ENCODE measurements at places on chromosomes 16 and 17.

DNA sequence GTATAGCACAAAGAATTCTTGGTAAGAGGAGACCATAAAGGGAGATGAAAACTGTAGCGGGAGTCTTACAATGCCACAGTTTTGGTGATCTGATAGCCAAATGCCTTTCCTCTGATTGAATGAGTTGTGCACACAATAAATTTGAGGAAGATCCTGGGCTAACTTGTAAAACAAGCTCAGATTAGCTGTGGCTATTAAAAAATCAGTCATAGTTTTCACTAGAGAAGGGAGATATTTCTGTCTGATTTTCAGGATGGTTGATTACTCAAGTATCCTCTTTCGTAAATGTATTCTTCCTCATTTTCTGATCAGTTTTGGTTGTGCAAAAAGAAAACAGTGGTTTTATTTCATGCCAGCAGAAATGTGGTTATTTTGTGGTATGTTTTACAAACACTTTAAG lies 9.1 kb upstream of the METTL9 start:
- DNase-seq: no peak

DNA sequence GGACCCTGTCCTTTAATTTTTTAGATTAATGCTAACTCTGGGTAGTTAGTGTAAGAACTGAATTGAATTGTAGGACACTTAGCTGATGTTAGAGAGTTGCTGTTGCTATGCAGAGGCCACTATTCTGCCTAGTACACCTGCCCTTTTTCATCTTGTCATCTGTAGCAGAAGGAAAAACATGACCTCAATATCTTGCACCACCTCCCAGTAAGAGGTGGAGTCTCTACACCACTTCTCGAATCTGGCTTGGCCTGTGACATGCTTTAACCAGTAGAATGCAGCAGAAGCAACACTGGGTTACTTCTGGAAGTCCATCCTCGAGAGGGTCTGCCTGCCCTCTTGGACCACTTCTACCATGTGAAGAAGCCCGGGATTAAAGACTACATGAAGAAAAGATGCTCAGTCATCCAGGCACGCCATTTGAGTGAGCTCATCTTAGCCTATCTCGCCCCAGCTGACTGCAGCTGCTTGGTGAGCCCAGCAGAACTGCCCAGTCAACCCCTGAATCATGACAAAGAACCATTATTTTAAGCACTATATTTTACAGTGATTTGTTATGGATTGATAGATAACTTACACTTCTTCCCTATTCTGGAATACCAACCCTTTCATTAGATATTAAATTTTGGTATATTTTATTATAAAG lies 153.5 kb downstream of the MYO1D start:
- no peak for DNase-seq

GRCh38 chr17:27415120-27415795 lies 41.0 kb upstream of the KSR1 start:
- DNase-seq: no peak

DNA sequence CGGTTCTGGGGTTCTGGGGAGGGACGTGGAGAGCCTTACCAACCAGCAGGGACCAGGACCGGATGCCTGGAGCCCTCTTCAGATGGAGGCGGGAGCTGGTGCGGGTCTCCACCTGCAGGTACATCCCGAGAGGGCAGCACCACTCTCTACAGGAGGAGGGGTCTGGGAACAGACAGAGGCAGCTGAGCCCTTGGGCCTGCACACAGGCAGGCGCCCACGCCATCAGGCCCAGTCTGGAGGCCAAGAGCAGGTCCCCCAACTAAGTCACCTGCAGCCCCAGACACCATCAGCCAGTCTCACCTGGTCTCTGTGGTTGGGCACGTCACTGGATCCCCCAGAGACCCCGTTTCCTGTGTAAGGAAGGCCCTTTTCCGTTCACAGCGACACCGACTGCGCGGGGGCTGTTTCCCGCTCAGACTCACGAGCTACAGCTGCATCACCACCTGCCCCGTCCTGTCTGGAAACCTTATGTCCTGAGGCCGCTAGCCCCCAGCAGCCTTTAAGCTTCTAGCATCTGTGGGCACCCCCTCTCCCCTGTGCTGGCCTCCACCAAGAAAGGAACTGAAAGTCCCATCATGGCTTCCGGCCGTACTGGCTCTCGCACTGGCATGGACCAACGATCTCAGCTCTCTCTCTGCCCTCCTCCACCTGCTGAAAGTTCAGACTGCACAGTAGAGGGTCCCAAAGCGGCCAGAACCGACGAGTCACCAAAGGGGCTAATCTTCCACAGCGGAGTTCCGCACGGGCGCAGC lies 1.2 kb downstream of the CYBC1 start:
- peak; percentile 81 for DNase-seq

GRCh38 chr17:31574458-31574857 lies 183.0 kb downstream of the RAB11FIP4 start:
- DNase-seq: no peak

DNA sequence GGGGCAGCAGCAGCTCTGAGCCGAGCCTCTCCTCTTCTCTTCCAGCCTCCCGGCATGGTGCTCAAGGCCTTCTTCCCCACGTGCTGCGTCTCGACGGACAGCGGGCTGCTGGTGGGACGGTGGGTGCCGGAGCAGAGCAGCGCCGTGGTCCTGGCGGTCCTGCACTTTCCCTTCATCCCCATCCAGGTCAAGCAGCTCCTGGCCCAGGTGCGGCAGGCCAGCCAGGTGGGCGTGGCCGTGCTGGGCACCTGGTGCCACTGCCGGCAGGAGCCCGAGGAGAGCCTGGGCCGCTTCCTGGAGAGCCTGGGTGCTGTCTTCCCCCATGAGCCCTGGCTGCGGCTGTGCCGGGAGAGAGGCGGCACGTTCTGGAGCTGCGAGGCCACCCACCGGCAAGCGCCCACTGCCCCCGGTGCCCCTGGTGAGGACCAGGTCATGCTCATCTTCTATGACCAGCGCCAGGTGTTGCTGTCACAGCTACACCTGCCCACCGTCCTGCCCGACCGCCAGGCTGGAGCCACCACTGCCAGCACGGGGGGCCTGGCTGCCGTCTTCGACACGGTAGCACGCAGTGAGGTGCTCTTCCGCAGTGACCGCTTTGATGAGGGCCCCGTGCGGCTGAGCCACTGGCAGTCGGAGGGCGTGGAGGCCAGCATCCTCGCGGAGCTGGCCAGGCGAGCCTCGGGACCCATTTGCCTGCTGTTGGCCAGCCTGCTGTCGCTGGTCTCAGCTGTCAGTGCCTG lies 4.4 kb downstream of the PIGQ start:
- DNase-seq: no peak

- DNase-seq: no peak
These were observed 42.9 kb downstream of the HAPSTR1 start for GRCh38 chr16:9134306-9134705.

- DNase-seq: no peak
These were observed 405.5 kb upstream of the PSMD7 start for GRCh38 chr16:73891129-73891542.

DNA sequence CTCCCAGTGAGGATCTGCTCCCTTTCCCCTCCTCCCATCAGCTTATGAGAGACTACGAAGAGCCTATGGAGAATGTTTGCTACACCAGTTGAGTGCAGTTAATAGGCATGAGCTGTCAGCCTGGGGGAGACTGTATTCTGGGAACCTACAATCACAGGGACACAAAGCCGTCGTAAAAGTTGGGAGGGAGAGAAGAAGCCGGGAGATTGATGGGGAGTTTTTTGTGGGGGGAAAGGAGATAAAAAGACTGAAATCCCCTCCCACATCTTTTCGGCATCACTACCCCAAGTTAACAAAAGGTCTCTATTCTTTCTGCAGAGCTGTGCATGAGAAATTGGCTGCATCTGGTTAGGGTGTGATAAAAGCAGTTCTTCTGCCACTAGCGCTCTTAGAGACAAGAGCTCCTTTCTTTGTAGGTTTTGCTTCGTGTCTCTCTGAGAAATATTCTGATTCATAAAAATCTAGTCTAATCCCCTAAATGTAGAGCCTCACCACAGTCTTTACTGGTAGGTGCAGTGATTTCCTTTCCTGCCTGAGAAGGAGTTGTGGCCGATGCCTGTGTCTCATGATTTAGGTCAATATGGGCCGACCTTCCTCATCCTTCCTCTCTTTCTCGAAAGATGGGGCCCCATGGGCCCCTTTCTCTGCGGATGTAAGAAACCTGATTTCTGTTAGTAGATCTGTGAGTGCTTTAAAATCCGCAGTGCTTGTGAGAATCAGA lies 77.4 kb downstream of the BPTF start:
- no peak for DNase-seq

- peak; percentile 64 for DNase-seq
These were observed 57.8 kb upstream of the TEX2 start for GRCh38 chr17:64320613-64321553.

- DNase-seq: no peak
These were observed 10.7 kb downstream of the SGSM2 start for GRCh38 chr17:2347805-2348685.

- DNase-seq: no peak
These were observed 329.6 kb downstream of the CPPED1 start for GRCh38 chr16:12474047-12474446.

DNA sequence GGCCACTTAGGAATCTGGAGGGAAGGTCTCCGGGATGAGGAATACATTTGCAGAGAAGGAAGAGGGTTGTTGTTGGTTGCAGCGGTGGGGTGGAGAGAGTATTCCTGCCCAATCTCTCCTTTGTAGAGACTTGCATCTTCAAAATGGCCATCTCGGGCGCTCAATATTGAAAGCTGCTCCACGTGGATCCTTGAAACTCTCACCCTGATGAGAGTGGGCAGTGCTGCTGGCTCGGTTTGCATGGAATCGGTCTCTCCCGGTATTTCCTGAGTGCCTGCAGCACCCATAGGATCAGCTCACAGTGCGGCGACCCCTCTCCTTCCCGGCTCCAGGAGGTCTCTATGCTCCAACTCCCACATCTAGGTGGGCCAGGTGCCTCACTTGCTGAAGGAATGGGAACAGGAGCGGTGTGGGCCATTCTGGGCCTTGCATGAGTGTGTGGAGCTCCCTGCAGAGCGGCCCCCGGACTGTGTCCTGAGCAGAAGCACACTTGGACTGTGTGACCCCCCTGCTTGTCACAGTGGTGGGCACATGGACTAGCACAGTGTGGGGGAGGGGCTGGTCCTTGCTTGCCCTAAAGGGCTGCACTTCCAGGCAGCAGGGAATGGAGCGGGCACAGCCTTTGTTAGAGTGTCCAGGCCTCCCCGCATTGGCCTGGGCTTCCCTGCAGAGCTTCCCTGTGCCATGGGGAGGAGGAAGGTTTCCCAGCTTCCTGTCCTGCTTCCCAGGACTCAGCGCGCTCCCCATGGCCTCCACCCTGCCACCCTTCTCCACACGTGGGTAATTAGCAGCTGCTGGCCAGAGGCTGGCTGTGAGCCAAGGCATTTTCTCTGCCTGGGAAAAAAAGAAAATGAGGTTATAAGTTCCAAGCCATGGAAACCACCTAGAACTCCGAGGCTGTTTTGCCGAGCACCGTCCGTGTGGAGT lies 139.3 kb downstream of the IRF8 start:
- no peak for DNase-seq

- no peak for DNase-seq
These were observed 173.2 kb downstream of the CYLD start for GRCh38 chr16:50915120-50915519.

DNA sequence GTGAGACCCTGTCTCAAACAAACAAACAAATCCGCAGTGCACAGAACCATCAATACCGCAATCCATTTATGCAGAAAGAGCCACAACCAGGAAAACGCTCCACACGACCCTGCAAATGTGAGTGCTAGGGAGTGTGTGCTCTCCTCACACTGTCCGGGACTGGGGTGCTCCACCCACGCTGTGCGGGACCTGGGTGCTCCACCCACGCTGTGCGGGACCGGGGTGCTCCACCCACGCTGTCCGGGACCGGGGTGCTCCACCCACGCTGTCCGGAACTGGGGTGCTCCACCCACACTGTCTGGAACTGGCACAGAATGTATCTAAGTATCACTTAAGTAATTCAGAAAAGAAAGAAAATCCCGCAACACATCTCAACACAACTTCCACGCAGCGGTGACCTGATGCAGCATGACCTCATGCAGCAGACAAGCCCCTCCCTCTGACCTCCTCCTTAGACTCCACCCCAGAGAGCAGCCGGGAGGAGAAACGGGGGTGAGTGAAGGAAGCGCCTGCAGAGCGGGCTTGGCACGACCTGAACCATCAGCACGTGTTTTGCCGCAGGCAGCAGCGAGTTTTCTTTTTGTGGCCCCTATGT lies 38.5 kb downstream of the ZNF276 start:
- DNase-seq: no peak

- DNase-seq: no peak
These were observed 70.7 kb downstream of the OMG start for GRCh38 chr17:31226373-31226772.

DNA sequence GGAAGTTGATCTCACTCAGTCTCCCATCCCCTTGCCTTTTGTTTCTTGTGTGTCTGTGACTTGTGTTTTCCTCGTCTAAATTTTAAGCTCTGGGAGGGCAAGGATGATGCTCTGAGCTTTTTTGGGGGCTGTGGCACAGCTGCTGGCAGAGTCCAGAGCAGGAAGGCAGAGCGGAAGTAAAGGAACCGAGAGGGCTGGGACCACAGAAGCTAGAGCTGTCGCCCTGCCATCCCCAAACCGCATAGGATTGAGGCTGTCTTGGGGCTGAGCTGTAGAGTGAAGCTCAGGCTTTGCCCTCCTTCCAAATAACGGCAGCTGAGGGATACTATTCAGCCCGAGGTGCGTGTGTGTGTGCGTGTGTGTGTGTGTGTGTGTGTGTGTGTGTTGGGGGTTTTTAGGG lies 3.8 kb upstream of the DNAH2 start:
- DNase-seq: no peak

GRCh38 chr16:26985100-26986065 lies 81.3 kb upstream of the C16orf82 start:
- DNase-seq: no peak

DNA sequence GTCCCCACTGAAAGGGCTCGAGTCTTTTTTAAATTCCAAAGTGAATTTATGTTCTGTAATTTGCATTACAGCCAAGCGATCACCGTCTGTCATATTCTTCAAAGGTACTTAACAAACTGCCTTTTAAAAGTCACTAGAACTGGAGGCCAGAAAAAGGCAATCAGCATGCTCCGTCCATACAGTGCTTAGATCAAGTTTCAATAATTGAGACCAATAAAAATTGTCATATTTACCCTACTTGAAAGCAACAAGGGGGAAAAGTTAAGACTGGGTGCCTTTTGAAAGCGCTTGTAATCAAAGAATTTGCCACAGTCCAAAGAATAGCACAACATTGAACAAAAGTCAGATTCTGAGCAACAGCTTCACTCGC lies 9.0 kb upstream of the ZFHX3 start:
- DNase-seq: no peak

DNA sequence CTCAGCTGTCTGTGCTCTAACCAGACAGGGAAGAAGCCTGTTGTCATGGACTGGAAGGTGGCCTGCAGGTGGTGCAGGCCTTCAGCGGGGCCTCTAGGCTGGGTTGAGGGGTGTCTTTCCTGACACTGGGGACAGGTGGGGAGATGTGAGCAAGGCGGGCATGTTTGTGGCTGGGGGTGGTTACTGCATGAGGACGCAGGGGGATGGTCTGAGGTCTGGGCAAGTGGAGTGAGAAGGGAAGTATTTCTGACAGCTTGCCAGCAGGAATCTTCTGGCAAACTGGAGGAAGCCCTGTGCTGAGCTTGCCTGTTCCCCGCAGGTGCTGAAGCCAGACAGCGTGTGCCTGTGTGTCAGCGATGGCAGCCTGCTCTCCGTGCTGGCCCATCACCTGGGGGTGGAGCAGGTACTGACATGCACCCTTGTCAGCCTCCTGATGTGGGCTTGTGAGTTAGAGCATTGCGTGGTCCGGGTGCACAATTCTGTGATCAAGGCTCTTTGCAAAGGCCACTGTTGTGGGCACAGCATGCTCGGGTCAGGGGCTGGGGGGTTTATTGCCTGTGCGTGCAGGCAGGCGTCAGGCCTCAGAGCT lies 36.2 kb downstream of the PRMT7 start:
- DNase-seq: no peak

- peak; percentile 33 for DNase-seq
These were observed 119.2 kb upstream of the CACNG5 start for GRCh38 chr17:66715745-66716156.

GRCh38 chr16:52912565-52913173 lies 140.0 kb downstream of the CHD9NB start:
- DNase-seq: peak; percentile 43
